ENCODE measurements at places on chromosomes 6 and 20. TPM values are rescaled to one million over a fixed set of nuclear protein-coding genes. Genes with fewer than 3 reads are reported as not detected.

The RAB44 gene
- total RNA-seq: 0.10 TPM

DNA sequence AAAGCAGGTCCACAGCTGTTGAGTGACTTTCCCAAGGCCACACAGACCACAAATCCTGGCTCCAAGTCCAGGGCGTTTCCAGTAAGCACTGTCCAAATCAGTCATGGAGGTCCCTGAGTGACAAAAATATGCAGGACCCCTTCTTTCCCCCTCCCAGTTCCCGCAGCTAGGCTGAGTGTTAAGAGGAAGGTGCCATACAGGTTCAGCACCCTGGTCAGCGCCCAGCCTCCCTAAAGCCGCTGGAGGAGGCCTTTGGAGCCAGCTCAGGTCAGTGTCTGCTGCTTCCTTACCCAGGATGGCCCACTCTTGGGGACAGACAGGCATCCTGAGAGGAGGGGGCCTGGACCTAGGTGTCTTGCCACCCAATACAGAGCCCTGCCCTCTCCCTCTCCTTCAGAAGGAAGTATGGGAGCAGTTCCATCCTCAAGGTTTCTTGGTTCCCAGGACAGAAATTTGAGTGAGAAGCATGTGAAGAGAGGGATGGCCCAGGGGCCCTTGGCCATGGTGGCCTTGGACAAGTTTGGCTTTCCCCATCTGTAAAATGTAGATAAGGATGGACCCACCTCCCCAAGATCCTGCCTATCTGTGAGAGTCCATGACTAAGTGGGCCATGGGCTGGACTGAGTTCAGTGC, 13.2 kb downstream of the TMEM74B start:
- H3K4me3 ChIP-seq: no peak overlapping the region
- H3K27me3 ChIP-seq: no peaks in the 10 kb centered on the region
- no peak for DNase-seq

- no peaks in the 10 kb centered on the region for H3K36me3 ChIP-seq
- H3K4me3 ChIP-seq: no peak overlapping the region
- H3K27ac ChIP-seq: no peak overlapping the region
- H3K27me3 ChIP-seq: peaks cover 3% of the 10 kb centered on the region
Measured at GRCh38 chr20:62832951-62833391, 16.1 kb downstream of the COL9A3 start.

The KCNK16 gene
- not detected for total RNA-seq

DNA sequence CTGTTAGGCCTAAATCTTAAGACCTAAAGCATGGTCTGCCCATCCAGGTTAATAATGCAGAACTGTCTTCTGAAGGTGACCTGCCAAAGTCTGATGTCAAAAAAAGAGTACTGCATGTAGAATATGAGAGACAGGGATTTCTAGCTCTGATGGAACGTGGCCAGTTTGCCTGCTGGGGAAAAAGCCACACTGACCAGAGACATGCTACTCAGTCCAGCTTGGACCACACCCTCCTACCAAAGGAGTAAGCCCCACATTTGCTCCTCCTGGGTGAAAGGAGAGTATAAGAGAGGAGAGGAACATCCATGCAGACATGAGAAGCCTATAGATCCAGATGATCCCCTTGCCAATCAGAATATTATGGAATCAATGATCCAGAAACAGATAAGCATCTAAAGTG, 229.9 kb upstream of the RUNX2 start:
- peaks cover 4% of the 10 kb centered on the region for H3K36me3 ChIP-seq
- H3K27ac ChIP-seq: no peak overlapping the region
- DNase-seq: no peak
- H3K4me3 ChIP-seq: no peak overlapping the region
- no peaks in the 10 kb centered on the region for H3K4me1 ChIP-seq
- no peaks in the 10 kb centered on the region for H3K27me3 ChIP-seq

The VWA7 gene
- total RNA-seq: 2.9 TPM

DNA sequence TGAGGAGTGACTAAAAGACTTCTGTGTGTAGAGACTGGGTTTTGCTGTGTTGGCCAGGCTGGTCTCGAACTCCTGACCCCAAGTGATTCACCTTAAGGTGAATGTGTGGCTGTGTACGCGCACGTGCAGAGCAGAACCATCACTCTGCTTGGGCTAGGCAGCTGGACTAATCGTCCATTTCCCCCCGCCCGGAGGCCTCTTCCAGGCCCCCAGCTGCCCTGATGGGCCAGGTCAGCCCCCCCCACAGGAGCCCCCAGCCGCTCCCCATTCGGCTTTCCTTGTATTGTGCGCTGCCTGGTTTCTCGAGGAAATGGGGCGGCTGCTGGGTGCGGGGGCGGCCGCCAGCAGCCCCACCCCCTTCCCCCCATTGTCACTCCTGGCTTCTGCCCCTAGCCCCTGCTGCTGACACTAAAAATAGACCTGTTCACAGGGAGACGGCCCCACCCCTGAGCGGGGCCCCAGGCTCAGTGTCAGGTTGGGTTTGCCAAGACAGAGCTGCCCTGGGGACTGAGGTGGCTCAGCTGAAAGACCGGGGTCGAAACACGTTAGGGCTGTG, 24.6 kb upstream of the CSNK2A1 start:
- no peak for DNase-seq
- no peak overlapping the region for H3K27ac ChIP-seq
- H3K27me3 ChIP-seq: peaks cover 29% of the 10 kb centered on the region
- no peaks in the 10 kb centered on the region for H3K36me3 ChIP-seq

- peaks cover 2% of the 10 kb centered on the region for H3K27me3 ChIP-seq
- peaks cover 2% of the 10 kb centered on the region for H3K36me3 ChIP-seq
- DNase-seq: no peak
- no peak overlapping the region for H3K27ac ChIP-seq
Measured at GRCh38 chr6:25392372-25392771, 113.2 kb downstream of the CARMIL1 start.

DNA sequence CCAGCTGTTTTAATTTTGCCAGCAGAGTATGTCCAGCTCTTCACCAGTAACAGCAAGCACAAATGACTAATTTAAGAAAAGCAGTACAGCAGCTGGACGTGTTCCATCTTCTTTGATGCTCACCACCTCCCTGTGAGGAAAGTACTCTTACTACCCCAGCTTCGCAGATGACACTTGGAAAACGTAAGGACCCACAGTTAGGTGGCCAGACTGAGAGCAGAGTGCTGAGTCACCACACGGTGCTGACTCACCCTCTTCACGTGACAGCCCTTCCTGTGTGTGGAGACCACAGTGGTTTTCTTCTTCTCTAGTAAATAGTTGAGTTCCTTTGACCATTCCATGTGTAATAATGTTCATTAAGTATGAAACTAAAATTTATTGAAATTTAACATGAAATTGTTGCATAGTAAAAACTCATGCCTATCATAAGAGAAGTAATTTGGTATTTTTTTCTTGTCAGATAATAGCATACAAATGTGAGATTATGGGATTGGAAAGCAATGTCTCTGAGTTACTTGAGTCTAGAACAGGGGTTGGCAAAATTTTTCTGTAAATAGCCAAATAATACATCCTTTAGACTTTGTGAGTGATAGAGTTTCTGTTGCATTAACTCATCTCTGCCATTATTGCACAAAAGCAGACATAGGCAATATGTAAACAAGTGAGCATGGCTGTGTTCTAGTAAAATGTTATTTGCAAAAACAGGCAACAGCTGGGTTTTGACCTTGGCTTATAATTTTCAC, 76.6 kb downstream of the SLX4IP start:
- H3K36me3 ChIP-seq: peaks cover 2% of the 10 kb centered on the region
- H3K4me3 ChIP-seq: peak overlapping the region; percentile 36
- peaks cover 44% of the 10 kb centered on the region for H3K4me1 ChIP-seq
- H3K27ac ChIP-seq: peak overlapping the region; percentile 64

DNA sequence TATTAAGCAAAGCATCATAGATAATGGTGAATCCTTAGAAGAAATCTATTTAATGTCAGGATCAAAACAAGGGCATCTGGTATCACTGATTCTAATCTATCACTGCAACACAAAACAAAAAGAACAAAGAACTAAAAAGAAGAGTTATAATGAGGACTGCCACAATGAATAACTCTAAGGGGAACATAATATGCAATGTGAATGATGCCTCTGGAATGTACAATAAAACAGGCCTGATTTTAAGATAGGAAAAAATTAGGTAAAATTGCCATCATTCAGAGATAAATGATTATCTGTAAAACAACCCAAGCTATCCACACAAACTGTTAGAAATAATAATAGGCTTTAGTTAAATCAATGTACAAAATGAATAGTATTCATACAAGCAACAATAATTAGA, 936.7 kb upstream of the CITED2 start:
- H3K4me3 ChIP-seq: no peak overlapping the region
- H3K27me3 ChIP-seq: no peaks in the 10 kb centered on the region
- no peaks in the 10 kb centered on the region for H3K4me1 ChIP-seq
- DNase-seq: no peak
- H3K36me3 ChIP-seq: no peaks in the 10 kb centered on the region
- H3K27ac ChIP-seq: no peak overlapping the region

The POU5F1 gene
- total RNA-seq: not detected

GRCh38 chr6:77299931-77300330, 163.4 kb downstream of the HTR1B start:
- H3K27me3 ChIP-seq: no peaks in the 10 kb centered on the region

- H3K27me3 ChIP-seq: no peaks in the 10 kb centered on the region
- no peak overlapping the region for H3K4me3 ChIP-seq
- no peak for DNase-seq
- no peaks in the 10 kb centered on the region for H3K36me3 ChIP-seq
- H3K4me1 ChIP-seq: no peaks in the 10 kb centered on the region
Measured at GRCh38 chr6:121748850-121749249, 313.4 kb downstream of the GJA1 start.

The TUBB2B gene
- 0.20 TPM for total RNA-seq

DNA sequence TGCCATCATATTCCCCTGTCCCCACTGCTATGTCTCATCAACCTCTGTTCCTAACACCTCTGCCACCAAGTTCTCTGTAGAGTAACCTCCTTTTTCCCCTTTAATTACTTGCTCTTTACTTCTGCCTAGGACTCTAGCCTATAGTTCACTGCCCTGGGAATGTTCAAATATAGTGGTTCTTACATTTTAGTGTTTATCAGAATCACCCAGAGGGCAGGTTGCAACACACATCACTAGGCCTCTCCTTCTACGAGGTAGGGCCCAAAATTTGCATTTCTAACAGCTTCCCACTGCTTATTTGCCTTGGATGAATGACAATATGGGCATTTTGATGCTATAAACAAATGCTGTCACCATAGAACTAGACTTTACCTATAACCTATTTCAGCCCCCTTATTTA, 23.1 kb upstream of the C6orf141 start:
- H3K4me3 ChIP-seq: no peak overlapping the region
- H3K27me3 ChIP-seq: peaks cover 15% of the 10 kb centered on the region
- H3K4me1 ChIP-seq: no peaks in the 10 kb centered on the region
- DNase-seq: no peak
- no peaks in the 10 kb centered on the region for H3K36me3 ChIP-seq

- no peaks in the 10 kb centered on the region for H3K4me1 ChIP-seq
Measured at GRCh38 chr6:163348789-163349680, 65.5 kb upstream of the QKI start.

GRCh38 chr6:79608334-79609224, 22.6 kb upstream of the SH3BGRL2 start:
- H3K27ac ChIP-seq: no peak overlapping the region
- no peaks in the 10 kb centered on the region for H3K4me1 ChIP-seq
- H3K27me3 ChIP-seq: peaks cover 7% of the 10 kb centered on the region
- H3K36me3 ChIP-seq: no peaks in the 10 kb centered on the region
- DNase-seq: no peak

DNA sequence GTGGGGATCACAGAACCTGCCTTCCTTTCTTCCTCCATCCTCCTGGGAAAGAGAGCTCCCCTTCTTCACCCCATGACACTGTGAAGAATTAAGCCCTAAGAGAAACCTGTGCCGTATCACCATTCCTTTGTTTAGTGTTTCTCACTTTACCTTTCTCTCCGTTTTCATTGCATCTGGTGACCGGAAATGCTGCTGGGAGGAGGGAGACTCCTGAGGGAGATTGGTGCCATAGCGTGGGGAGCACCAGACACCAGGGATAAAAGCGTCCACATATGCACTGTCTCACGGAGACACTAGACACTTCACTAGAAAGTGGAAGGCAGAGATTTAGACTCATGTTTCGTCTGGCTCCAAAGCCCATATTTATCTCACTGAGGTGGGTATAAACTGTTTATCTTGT, 15.5 kb upstream of the ULBP3 start:
- H3K27me3 ChIP-seq: peaks cover 9% of the 10 kb centered on the region
- no peak overlapping the region for H3K27ac ChIP-seq
- H3K4me3 ChIP-seq: no peak overlapping the region
- no peak for DNase-seq
- peaks cover 6% of the 10 kb centered on the region for H3K4me1 ChIP-seq
- H3K36me3 ChIP-seq: no peaks in the 10 kb centered on the region

DNA sequence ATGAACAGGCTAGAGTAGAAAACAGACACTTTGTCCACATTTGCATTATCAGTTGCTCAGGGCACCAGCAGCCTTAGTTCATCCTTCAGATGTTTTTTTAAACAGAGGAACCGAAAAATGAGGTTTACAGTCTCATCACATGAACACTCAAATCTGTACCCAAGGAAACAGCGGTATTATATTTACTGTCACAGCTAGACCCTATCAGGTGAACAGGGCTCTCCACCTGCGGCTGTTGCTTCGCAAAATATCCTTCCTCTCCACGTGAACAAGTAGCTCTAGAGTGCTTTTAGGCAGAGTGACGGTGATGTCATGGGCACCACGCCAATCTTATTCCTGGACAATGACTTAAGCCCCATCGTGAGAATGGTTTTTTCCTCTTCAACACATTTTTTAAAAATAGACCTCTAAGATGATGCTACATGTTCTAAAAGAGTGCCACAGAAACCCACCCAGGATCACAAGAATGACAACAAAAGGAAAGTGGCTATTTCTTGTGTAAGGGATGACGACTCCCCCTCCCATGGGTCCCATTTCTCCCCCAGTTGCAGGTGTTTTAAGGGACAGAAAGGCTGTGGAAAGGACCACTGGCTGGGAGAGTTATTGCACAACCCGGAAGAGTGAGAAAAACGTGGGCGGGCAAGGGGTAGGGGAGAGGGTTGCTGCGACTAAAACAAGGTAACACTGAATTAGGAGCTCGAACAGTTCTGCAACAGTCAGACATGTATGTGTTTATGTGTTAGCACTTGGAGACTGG, 77.7 kb downstream of the EFHC1 start:
- no peak for DNase-seq
- H3K4me1 ChIP-seq: peaks cover 29% of the 10 kb centered on the region
- no peaks in the 10 kb centered on the region for H3K27me3 ChIP-seq
- no peak overlapping the region for H3K27ac ChIP-seq

- peaks cover 30% of the 10 kb centered on the region for H3K36me3 ChIP-seq
- DNase-seq: no peak
- no peak overlapping the region for H3K4me3 ChIP-seq
- no peak overlapping the region for H3K27ac ChIP-seq
Measured at GRCh38 chr6:7419065-7419464, 29.5 kb downstream of the RIOK1 start.

GRCh38 chr20:4944518-4945313, 56.6 kb downstream of the SLC23A2 start:
- H3K4me1 ChIP-seq: peaks cover 40% of the 10 kb centered on the region
- peaks cover 2% of the 10 kb centered on the region for H3K27me3 ChIP-seq
- H3K4me3 ChIP-seq: no peak overlapping the region
- no peak overlapping the region for H3K27ac ChIP-seq

The CEP43 gene
- 18.8 TPM for total RNA-seq

The TTK gene
- total RNA-seq: 22.4 TPM

Data from activated T-helper 1 cell treated with anti-CD3 and anti-CD28 coated beads, Interleukin-12 subunit alpha, Interleukin-12 subunit beta, Interleukin-2, Interleukin-4 antibody, amounts not matched to agents 30 ng/mL and 10 ng/mL and 1 ng/mL, durations not matched to agents 14 hours and 24 hours and 36 hours (primary cell).